ENCODE measurements at places on chromosomes 2 and 18. TPM values are rescaled to one million over a fixed set of nuclear protein-coding genes. Genes with fewer than 3 reads are reported as not detected.

DNA sequence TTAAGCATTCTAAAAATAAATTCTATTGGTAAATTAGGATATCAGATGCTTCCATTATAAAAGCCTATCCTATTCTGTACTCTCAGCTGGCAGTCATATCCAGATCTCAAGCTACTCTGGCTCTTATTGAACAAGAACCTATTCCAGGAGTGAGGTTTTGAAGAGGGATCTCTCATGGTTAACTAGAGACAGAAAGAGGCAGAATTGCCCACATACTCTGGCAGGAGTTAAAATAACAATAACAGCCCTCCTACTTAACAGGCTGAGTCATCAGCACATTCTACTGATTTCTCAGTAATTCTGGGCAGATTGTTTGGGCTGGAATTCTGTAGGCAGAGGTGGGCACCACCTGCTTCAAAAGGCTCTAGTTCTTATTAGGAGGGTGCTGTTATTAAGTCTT is 142.0 kb upstream of the UNC80 start:
- H3K27me3 ChIP-seq, result peaks cover 2% of the 10 kb centered on the region
- H3K27ac ChIP-seq, result no peak overlapping the region

GRCh38 chr2:172404824-172405223 is 22.6 kb upstream of the ITGA6 start:
- H3K27me3 ChIP-seq, result peaks cover 7% of the 10 kb centered on the region
- no peak overlapping the region for H3K27ac ChIP-seq
- H3K4me3 ChIP-seq, result no peak overlapping the region
- DNase-seq, result no peak

DNA sequence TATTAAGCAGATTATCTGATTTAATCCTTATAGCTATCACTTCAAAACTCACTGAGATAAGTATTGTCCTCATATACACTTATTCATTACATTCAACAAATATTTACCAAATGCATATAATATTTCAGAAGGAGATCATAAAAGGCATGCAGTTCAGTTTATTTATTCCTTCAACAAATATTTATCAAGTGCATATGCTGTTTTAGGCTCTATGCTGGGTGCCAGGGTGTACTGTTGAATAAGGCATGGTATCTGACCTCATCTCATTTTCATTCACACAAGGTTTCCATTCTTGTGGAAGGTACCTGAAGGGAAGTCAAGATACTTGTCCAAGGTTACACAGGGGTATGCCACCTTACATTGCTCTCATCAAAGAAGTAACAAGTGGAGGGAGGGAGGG is 213.0 kb downstream of the INSIG2 start:
- H3K4me1 ChIP-seq, result no peaks in the 10 kb centered on the region
- H3K27ac ChIP-seq, result no peak overlapping the region
- no peak for DNase-seq
- H3K27me3 ChIP-seq, result peaks cover 12% of the 10 kb centered on the region

The SRBD1 gene
- 20.0 TPM for total RNA-seq

The KCNS3 gene
- total RNA-seq, result not detected

The SP140 gene
- 58.8 TPM for total RNA-seq
